Tibial nerve (tissue), 4 donors: ENCODE measurements at places on chromosomes 1 and 21. TPM values are rescaled to one million over a fixed set of nuclear protein-coding genes. Genes with fewer than 3 reads are reported as not detected.

Gene SLFNL1
- total RNA-seq = 0.22 TPM

Gene C1orf56
- 5.0 TPM for total RNA-seq

Gene BCL2L15
- 0.63 TPM for total RNA-seq

Gene EPHX1
- total RNA-seq = 148 TPM

Gene VSIG8
- total RNA-seq = not detected

Gene CLIC6
- 11.6 TPM for total RNA-seq

DNA sequence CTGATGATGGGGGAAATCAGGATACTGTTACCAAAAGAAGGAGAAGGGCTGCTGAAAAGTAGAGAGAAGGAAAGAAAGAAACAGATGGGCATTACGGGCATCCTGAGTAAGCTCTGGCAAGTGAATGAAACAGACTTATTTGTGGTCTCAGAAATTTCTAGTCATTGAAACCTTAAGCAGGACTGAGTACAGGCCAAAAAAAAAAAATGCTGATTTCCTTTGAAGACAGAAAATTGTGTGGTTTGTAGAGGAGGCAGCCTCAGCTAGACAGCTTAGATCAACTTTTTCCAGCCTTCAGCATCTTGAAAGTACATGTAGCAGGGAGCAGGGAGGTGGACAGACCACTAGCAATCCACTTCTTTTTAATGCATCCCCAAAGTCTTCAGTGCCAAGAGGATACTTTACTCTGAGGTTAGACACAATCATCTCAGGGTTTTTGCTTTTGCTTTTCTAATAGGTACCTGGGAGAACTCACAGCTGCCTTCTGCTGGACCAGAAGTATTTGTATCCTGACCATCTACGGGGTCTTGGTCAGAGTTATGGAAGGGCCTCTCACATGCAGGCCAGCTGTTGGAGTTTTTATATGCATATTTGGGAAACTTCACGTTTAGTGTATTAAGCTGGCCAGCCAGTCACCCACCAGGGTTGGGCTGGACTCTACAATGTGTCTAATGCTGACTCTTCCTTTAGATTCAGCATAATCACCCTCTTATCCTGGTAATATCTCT, 10.6 kb upstream of the CAPZB start:
- no peaks in the 10 kb centered on the region for H3K27me3 ChIP-seq
- no peak for DNase-seq
- H3K4me1 ChIP-seq = no peaks in the 10 kb centered on the region
- no peak overlapping the region for H3K4me3 ChIP-seq

GRCh38 chr1:11272544-11272831, 510 bp upstream of the UBIAD1 start:
- no peak for DNase-seq
- peaks cover 18% of the 10 kb centered on the region for H3K36me3 ChIP-seq
- H3K4me1 ChIP-seq = peaks cover 25% of the 10 kb centered on the region
- peak overlapping the region; percentile 43 for H3K4me3 ChIP-seq
- H3K27ac ChIP-seq = peak overlapping the region; percentile 31

- DNase-seq = no peak
- H3K4me3 ChIP-seq = no peak overlapping the region
- no peak overlapping the region for H3K27ac ChIP-seq
- H3K4me1 ChIP-seq = no peaks in the 10 kb centered on the region
- no peaks in the 10 kb centered on the region for H3K36me3 ChIP-seq
- H3K27me3 ChIP-seq = no peaks in the 10 kb centered on the region
Measured at GRCh38 chr1:53617382-53617781, 121.6 kb downstream of the GLIS1 start.

- H3K4me1 ChIP-seq = no peaks in the 10 kb centered on the region
- no peak overlapping the region for H3K4me3 ChIP-seq
- no peaks in the 10 kb centered on the region for H3K27me3 ChIP-seq
- peak overlapping the region; percentile 60 for H3K27ac ChIP-seq
- H3K36me3 ChIP-seq = no peaks in the 10 kb centered on the region
Measured at GRCh38 chr1:198776602-198777029, 137.8 kb downstream of the PTPRC start.

- H3K4me3 ChIP-seq = no peak overlapping the region
- H3K4me1 ChIP-seq = peaks cover 13% of the 10 kb centered on the region
- no peaks in the 10 kb centered on the region for H3K36me3 ChIP-seq
- H3K27ac ChIP-seq = no peak overlapping the region
Measured at GRCh38 chr1:34870395-34870794, 10.8 kb upstream of the SMIM12 start.

GRCh38 chr1:98387701-98388100, 273.8 kb upstream of the SNX7 start:
- no peaks in the 10 kb centered on the region for H3K27me3 ChIP-seq
- no peak overlapping the region for H3K27ac ChIP-seq
- DNase-seq = no peak
- H3K4me3 ChIP-seq = no peak overlapping the region
- no peaks in the 10 kb centered on the region for H3K4me1 ChIP-seq

GRCh38 chr1:46081206-46081605, 51.2 kb downstream of the PIK3R3 start:
- no peak for DNase-seq
- H3K36me3 ChIP-seq = no peaks in the 10 kb centered on the region
- no peak overlapping the region for H3K4me3 ChIP-seq
- no peaks in the 10 kb centered on the region for H3K27me3 ChIP-seq

DNA sequence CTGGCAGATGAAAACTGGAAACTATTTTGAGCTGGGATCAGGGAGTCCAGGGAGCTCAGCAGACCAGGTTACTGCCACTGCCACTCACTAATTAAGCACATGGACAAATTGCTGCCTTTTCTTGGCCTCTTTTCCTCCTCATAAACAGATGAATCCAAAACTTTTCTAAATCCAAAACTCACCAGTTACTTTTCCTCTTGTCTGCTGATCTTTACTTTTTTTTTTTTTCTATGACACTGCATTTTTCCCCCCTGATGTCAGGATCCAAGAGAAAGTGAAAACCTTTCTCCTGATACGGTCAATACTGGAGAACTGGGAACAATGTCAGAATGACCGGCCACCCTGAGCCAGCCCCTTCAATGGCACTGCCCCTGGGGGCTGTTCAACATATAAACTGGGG, 405.8 kb downstream of the DUSP10 start:
- H3K4me3 ChIP-seq = no peak overlapping the region
- H3K27me3 ChIP-seq = no peaks in the 10 kb centered on the region
- H3K4me1 ChIP-seq = peaks cover 10% of the 10 kb centered on the region
- peak; percentile 14 for DNase-seq

- H3K36me3 ChIP-seq = no peaks in the 10 kb centered on the region
- H3K27ac ChIP-seq = no peak overlapping the region
- H3K4me3 ChIP-seq = no peak overlapping the region
- DNase-seq = no peak
- peaks cover 6% of the 10 kb centered on the region for H3K4me1 ChIP-seq
Measured at GRCh38 chr1:163130225-163130856, 61.2 kb downstream of the RGS4 start.

- no peak overlapping the region for H3K4me3 ChIP-seq
- no peaks in the 10 kb centered on the region for H3K27me3 ChIP-seq
- H3K27ac ChIP-seq = no peak overlapping the region
Measured at GRCh38 chr1:78155121-78155520, 109.4 kb downstream of the GIPC2 start.

GRCh38 chr1:30868833-30869435, 39.6 kb downstream of the SDC3 start:
- peaks cover 28% of the 10 kb centered on the region for H3K4me1 ChIP-seq
- no peak for DNase-seq
- no peaks in the 10 kb centered on the region for H3K27me3 ChIP-seq
- H3K36me3 ChIP-seq = peaks cover 4% of the 10 kb centered on the region

DNA sequence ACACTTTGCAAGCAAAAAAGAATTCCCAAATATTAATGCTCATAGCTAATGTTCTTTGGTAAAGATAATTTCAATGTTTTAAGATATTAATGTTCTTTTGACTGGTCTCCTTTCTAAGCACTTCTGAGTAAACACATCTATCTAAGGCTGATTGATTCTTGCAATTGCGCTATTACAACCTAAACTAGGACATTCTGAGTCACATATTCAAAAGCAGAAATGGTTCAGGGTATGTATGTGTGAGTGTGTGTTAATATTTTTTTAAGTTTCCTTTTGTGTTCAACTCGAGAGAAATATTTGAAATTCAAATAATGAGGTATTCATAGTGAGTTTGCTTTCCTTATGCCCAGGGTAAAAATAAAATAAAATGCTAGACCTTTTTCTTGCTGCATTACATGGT, 203.6 kb upstream of the GRIK3 start:
- no peaks in the 10 kb centered on the region for H3K27me3 ChIP-seq
- H3K4me3 ChIP-seq = no peak overlapping the region
- no peaks in the 10 kb centered on the region for H3K4me1 ChIP-seq
- no peak overlapping the region for H3K27ac ChIP-seq

DNA sequence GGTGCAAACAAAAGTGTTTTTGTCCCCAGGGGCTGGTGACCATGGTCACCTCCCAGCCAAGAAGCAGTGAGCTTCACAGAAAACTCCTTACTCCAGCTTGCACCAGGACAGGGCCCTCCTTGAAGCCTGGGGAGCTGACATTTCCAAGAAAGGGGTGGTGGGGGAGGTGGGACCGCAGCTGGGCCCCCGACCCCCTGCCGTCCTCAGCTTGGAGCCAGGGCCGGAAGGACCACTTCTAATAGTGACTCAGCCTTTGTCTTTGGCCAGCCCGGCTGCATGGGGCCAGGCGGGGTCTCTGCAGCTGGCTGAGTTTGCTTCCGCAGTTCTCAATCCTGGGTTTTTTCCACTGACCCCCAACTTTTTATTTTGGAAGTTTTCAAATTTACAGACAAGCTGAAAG, 136.5 kb upstream of the POU3F1 start:
- DNase-seq = no peak
- peaks cover 11% of the 10 kb centered on the region for H3K4me1 ChIP-seq

DNA sequence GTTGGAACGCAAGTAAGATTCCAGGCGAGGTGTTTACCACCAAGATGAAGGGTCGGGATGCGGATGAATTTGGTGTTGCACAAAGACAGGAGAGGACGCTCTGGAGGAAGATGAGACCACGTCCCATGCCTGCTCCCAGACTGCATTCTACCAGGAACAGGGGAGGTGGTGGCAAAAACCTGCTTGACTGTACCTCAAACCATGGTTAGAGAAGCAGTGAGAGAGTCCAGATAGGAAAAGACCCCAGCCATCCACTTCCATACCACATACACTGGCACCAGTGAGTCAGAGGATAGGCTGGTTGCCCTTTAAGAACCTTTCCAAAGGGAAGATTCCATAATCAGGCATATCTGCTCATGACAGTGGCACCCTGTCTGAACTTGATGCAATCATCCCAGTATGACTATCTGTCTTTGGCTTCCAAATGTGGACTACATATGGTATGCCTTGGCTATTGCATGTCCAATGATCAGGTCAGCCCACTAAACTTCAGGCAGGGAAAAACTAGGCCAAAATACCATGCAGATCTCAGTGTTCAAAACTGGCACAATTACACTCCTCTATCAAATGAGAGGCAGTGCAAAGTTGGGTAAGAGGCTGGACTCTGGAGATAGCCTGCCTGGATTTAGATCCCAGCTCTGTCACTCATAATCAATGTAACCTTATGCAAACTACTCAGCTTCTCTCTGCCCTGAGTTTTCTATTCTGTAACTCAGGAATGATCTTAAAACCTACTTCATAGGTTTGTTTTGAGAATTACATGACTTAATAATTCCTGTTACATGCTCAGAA, 20.6 kb downstream of the NPR1 start:
- DNase-seq = no peak
- no peaks in the 10 kb centered on the region for H3K27me3 ChIP-seq
- H3K4me1 ChIP-seq = no peaks in the 10 kb centered on the region
- peak overlapping the region; percentile 68 for H3K27ac ChIP-seq

DNA sequence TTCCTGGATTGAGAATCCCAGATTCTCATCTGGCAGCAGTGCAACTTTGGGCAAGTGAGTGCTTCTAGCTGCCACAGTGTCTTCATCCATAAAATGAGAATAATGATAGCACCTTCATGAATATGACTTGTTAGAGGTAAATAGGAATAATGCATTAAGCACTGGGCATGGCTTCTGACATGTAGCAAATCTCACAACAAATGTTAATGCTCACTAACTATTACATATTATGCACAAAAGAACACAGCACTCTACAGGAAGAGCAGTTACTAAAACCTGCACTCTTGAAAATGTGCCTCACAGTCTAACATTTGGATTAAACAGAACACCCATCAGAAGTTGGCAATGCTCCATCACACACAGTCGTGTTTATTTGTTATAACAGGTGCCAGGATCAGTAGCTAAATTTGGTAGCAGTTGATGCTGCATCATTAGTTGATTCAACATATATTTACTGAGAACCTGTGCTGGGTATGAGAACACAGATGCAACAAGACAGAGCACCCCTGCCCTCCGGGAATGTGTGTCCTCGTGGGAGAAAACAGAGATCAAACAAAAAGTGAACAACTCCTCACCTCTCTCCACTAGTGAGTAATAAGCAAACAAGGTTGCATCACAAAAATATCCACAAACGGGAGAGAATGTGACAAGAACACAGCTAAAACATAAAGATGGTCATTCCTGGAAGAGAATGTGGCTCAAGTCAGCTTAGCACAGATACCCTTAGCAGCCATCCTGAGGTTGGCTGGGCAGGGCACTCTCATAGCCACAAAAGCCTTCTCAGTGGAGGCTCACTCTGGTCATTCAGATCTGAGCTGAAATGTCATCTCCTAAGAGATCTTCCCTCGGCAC, 26.2 kb upstream of the LBR start:
- peaks cover 11% of the 10 kb centered on the region for H3K4me1 ChIP-seq
- no peak for DNase-seq
- no peaks in the 10 kb centered on the region for H3K27me3 ChIP-seq
- no peaks in the 10 kb centered on the region for H3K36me3 ChIP-seq
- H3K27ac ChIP-seq = no peak overlapping the region

- H3K27ac ChIP-seq = no peak overlapping the region
- no peak for DNase-seq
- peaks cover 26% of the 10 kb centered on the region for H3K4me1 ChIP-seq
- H3K4me3 ChIP-seq = no peak overlapping the region
Measured at GRCh38 chr1:109543283-109543987, 3.8 kb downstream of the GPR61 start.

GRCh38 chr1:114145504-114146151, 8.0 kb downstream of the SYT6 start:
- H3K27me3 ChIP-seq = peaks cover 43% of the 10 kb centered on the region
- H3K4me1 ChIP-seq = no peaks in the 10 kb centered on the region
- no peak overlapping the region for H3K27ac ChIP-seq
- no peak overlapping the region for H3K4me3 ChIP-seq
- no peaks in the 10 kb centered on the region for H3K36me3 ChIP-seq
- DNase-seq = no peak
